Brain microvascular endothelial cell (primary cell): ENCODE measurements at places on chromosomes 11 and 22.

DNA sequence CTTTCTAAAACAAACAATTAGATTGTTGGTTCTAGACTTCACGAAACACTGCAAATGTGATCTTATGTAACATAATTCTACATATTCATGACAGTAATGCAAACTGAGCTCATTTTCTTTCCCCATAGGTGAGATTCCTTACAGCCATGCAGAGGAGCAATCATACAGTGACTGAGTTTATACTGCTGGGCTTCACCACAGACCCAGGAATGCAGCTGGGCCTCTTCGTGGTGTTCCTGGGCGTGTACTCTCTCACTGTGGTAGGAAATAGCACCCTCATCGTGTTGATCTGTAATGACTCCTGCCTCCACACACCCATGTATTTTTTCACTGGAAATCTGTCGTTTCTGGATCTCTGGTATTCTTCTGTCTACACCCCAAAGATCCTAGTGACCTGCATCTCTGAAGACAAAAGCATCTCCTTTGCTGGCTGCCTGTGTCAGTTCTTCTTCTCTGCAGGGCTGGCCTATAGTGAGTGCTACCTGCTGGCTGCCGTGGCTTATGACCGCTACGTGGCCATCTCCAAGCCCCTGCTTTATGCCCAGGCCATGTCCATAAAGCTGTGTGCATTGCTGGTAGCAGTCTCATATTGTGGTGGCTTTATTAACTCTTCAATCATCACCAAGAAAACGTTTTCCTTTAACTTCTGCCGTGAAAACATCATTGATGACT, 1.5 kb downstream of the OR9G1 start:
- no peak for DNase-seq

GRCh38 chr11:25910086-25910485, 421.8 kb upstream of the ANO3 start:
- no peak for DNase-seq

GRCh38 chr11:34029176-34029575, 22.4 kb upstream of the CAPRIN1 start:
- DNase-seq, result no peak

GRCh38 chr11:85737738-85738137, 51.7 kb upstream of the CCDC89 start:
- no peak for DNase-seq

- no peak for DNase-seq
These were observed 53.7 kb upstream of the E2F8 start for GRCh38 chr11:19294444-19294843.

- no peak for DNase-seq
These were observed 1165.3 kb downstream of the TBC1D22A start for GRCh38 chr22:47927648-47928210.

DNA sequence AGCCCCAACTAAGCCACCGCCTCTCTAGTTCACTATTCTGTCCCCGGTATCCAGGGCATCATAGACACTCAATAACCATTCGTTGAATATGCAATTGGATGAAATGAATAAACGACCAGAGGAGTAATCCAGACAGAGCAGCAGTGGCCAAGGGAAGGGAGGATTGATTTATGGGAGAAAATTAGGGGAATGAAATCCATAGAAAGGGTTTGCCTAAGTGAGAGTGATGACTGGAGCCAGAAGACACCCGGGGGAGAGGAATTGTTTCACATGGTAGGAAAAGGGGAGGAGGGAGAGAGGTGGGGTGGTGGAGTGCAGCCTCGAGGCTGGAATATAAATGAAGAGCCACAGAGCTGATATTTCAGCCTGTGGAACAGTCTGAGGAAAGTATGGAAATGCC, 168.2 kb downstream of the COMMD9 start:
- DNase-seq, result no peak

DNA sequence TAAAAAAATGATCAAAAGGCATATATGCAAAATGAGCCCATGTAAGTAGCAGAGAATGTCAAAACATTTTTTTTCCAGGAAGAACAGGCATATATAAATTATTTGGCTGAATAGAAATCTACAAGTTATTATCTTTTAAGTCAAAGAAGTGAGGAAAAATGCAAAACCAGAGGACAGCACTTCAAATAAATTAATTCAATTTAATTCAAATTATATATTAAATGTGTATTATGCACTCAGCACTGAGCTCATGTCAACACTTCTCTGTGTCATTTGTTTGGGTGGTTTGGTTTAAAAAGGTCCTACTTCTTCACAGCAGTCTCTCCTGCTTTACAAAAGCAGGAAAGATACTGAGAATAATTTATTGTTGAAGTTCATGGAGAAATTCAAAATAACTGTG, 41.9 kb upstream of the PDGFD start:
- no peak for DNase-seq

DNA sequence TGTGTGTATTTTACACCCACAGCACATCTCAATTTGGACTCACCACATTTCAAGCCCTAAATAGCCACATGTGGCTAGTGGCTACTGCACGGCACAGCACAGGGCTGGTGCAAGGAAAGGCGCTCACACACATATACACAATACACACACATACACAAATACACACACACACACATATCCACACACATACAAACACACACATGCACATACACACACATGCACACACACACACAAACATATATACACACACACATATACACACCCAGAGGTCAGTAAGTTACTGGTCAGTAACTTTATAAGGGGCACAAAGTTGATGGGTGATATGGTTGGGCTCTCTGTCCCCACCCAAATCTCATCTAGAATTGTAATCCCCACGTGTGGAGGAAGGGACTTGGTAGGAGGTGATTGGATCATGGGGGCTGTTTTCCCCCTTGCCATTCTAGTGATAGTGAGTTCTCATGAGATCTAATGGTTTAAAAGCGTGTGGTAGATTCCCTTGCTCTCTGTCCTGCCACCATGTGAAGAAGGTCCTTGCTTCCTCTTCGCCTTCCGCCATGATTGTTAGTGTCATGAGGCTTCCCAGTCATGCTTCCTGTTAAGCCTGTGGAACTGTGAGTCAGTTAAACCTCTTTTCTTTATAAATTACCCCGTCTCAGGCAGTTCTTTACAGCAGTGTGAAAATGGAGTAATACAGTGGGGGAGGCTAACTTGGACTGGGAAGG, 37.6 kb upstream of the DKK3 start:
- no peak for DNase-seq

GRCh38 chr11:34926101-34926830, 9.8 kb downstream of the PDHX start:
- DNase-seq, result peak; percentile 24
